ENCODE measurements at places on chromosomes 12 and 14. TPM values are rescaled to one million over a fixed set of nuclear protein-coding genes. Genes with fewer than 3 reads are reported as not detected.

DAD1 gene
- 375 TPM for total RNA-seq

- DNase-seq: peak; percentile 19
These were observed 171.9 kb downstream of the RGS6 start for GRCh38 chr14:72104011-72104613.

GRCh38 chr14:77549451-77549850 is 50.8 kb upstream of the ISM2 start:
- peak; percentile 17 for DNase-seq

ULK1 gene
- total RNA-seq: 6.9 TPM

OR6C75 gene
- not detected for total RNA-seq

- no peak for DNase-seq
These were observed 113.0 kb downstream of the SEC23A start for GRCh38 chr14:38989922-38990546.

SMCO2 gene
- total RNA-seq: not detected

RFLNA gene
- 4.9 TPM for total RNA-seq

ACSS3 gene
- total RNA-seq: 1.9 TPM

- no peak for DNase-seq
These were observed 654.5 kb downstream of the NOVA1 start for GRCh38 chr14:25943329-25943728.

MYRFL gene
- total RNA-seq: not detected

DNA sequence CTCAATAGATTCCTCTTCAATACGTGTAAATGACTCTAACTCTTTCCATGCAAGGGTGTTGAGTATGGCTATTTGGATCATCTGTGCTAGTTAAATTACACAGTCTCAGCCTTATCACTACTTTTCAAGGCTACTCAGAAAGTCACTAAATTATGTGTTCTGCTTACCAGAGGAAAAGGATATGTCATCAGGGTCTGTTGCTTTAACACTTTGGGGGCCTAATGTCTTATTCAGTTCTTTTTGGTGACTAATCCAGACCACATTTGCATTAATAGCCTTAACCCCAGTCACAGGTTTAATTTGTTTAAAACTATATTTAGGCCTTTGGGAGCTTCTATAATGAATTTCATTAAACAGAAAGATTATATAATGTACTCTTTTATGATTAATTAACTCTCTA is 649.3 kb downstream of the RPS29 start:
- DNase-seq: peak; percentile 3

DNA sequence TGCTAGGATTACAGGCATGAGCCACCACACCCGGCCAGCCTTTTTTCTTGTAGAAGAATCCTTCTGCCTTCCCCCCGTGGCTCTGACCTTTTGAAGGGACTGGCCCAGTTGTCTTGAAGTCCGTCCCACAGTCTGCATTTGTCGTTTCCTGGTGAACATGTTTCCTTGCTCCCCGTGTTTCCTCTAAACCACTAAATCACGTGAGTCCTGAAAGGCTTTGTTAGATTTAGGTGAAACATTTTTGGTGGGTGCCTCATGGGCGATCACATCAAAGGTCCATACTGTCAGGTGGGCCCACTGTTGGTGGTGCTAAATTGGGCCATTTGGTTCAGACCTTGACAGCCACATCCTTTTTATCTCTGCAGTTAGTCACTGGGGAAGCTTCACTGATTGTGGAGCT is 26.3 kb downstream of the MLXIP start:
- no peak for DNase-seq

DNA sequence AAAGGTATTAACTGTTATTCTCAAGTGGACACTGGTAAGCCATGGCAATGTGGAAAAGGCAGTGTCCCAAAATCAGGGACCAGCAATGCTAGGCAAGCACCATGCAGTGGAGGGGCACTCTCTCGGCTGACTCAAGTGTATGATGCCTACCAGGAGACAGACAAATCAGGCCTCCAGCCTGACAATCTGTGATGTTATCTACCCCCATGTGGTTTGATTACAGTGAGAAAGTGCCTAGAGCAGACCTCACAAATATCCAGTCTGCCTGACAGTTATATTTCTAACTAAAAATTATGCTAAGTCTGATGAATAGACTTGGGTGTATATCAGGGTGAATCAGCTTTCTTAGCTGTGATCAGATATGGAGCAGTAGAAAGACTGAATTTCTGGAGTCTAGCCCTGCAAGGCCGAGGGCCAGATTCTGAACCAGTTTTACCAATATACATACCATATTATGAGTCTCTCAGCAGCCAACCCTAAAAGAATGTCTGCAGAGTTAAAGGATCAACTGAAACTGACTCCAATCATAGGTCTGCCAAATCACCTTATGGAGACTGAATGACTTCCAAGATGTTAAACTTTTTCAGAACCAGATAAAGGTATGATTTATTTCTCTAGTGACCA is 3.2 kb downstream of the PLBD1 start:
- no peak for DNase-seq

DNA sequence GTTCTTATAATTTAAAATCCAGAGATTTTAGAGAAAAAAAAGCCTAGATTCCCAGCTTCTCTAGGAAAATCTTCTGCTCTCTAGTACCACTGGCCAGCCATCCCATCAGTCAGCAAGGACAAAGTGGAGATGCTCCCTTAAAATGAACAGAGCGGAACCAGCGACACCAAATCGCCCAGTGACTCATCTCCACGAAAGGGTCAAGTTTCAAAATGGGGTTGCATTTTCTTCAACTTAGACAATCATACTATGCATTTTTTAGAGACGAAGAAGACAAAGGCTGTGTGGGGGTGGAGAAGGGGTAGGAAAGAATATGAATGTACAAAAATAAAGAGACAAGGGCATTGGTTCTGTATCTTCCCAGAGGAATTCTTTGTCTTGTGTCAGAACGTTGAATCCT is 212.0 kb downstream of the SLC15A4 start:
- no peak for DNase-seq

GRCh38 chr12:94795044-94795443 is 144.7 kb upstream of the TMCC3 start:
- DNase-seq: no peak

DNA sequence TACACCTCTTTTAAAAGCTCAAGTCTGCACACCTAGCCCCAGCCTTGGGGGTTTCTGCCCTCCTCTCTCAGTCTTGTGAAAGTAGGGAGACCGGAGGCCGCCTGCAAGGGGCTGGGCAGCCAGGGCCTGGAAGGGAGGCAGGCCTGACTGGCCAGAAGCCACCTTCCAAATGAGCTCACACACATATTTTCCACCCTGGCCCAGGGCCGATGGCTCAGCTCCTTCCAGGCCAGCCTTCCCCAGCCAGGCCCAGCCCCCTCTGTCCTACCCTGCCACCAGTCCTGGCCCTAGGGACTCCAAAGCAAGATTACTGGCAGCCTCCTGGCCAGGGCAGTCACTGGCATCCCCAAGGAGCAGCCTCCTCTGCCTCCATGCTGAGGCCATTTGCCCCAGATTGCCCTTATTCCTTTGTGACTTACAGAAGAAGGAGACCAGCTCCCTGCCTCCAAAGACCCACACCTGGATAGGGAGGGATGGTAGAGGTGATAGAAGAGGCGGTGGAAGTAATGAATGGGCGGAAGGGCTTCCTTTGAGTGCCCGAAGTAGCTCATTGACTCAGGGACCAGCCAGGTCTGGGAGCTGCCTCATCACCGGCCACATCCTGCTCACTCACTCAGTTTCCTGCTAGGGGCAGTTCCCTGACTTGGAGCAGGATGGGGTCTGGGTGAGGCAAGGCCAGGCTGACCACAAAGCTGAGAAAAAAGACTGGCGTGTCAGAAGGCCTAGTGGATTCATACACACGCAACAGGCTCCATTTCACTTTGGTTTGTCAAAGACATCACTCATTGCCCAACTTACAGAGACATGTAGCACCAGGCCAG is 14.8 kb downstream of the MMP14 start:
- peak; percentile 98 for DNase-seq

- no peak for DNase-seq
These were observed 187.9 kb downstream of the ETV6 start for GRCh38 chr12:11837216-11837934.

ARPC3 gene
- 686 TPM for total RNA-seq

DNA sequence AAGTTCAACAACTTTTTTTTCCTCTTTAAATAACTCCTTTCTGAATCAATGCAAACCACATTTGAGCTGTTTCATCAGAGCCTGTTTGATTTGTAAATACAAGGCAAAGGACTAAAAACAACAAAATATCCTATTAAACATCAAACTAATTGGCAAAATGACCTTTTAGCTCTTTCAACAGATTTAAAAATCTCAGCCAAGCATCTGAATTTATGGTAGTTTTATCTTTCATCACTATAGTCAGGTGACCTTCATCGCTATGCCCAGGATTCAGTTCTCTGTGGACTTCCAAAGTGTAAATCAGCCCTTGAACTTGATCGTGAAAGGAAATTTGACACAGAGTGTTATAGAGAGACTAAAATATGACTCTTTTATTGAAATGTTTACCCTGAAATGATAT is 1554.5 kb upstream of the FLRT2 start:
- no peak for DNase-seq

GRCh38 chr12:27907766-27908165 is 64.8 kb downstream of the PTHLH start:
- DNase-seq: peak; percentile 22

KLHDC2 gene
- 73.9 TPM for total RNA-seq

DNA sequence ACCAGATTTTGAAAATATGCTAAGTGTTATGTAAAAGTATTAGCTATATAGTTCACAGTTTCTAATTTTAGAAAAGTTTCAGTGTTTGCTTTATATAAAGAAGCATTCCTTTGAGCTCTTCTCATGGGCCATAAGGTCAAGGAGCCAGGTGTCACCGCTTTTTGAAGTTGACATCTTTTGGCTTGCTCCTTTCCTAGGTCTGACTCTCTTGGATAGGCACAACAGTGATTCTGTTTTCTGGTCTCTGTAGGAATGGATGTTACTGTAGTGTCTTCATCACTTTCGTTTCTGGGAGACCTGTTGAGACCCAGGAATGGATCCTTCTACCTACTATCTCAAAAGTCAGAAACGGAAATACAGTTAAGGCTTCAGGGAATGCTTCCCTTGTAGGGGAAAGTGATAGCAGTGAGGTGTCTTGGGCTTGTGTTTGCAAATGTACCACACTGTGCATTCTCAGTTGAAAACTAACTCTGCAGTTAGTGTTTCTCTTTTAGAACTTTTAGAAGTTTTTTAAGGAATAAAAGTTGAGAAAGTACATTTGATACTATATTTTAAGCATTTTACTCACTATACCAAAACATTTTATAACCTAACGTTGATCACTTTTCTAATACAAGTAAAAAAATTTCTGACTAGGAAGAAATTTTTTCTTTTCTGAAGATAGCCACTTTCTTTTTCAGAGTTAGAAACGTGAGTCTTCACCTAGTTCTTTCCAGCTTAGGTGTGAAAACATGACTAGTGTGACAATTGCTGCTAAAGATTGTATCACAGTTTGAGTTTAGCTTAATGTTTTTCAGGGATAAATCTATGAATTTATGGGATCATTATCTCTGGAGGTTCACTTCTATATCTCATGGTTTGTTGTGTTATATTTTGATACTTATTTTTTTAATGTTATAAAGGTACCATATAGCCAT is 20.8 kb downstream of the VRK1 start:
- no peak for DNase-seq

DNA sequence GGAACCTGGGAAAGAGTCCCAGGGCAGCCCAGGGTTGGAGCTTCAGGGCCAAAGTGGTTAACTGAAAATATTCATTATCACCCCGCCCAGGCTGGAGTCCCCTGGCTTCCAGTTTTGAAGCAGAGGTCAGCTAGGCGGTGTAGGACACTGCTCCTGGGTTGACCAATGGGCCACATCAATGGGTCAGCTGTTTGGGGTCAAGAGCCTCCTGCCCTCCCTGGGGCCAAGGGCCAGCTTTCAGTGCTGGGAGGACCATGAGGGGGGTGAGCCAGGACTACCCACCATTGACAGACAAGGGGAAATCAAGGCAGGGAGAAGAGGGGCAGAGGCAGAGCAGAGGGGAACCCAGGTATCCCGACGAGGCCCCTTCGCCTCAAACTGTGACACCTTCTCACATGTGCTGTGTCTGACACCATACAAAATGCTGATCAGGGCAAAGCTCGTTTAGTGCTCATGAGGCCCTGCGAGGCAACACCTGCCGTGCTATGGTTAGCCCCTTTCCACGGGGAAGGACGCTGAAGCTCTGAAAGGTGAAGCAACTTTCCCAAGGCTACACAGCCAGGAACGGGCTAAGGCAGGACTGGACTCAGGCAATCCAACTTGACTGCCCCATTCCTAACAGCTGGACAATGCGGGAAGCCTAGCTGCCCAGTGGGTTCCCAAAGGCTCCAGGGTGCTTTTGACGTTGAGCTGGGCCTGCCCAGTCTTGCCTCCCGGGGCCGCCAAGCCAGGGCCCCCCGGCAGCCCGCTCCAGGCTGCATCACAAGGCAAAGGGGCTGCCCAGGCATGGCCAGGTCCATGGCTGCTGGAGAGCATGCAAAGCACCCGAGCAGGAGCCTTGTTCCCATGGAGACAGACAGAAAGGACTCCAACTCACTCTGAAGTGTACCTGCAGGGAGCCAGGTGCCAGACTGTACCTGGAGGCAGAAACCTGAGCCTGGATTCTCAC is 2.0 kb downstream of the SYNE3 start:
- no peak for DNase-seq

- DNase-seq: no peak
These were observed 136.0 kb downstream of the LMNTD1 start for GRCh38 chr12:25417071-25417470.

DNA sequence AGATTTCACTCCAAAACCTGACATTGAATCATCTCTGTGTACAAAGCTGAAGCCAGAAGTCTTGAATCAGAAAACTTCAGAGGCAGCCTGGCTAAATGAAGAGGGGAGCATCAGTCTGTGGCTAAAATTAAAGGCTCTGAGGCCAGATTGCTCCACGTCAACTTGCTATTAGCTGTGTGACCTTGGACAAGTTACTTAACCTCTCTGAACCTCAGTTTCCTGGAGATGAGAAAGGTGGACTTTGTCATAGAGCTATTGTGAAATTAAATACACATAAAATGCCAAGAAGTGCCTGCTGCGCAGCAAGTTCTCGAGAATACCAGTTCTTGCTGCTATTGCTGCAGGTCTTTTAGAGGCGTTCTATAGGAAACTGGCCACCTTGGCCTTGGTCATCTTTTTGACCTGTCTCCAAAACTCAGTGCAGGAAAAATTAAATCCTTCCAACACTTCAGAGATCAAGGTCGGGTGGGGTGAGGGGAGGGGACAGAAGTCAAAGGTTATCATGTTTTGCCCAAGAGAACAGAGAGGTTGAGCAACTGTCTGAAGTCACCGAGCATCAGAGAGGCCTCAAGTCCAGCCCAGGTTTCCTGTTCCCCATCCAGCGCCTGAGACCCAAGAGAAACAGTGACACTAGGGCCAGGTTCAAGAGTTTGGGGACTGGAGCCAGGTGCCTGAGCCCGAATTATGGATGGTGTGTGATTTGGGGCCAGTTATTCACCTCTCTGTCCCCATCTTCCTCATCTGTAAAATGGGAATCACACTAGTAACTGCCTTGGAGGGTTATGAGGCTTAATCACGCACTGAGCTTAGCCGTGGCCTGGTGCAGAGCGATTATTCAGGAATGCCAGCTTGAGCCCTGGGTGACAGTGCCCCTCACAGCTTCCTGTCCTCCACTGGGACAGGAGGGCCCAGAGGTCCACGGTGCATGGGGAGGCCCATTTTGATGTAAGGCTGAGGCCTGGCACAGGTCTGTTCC is 1.1 kb downstream of the SERPINA1 start:
- no peak for DNase-seq

PPM1H gene
- 1.2 TPM for total RNA-seq

GRCh38 chr14:44961151-44961553 is 595 bp downstream of the KLHL28 start:
- DNase-seq: peak; percentile 85

GSC gene
- 2.3 TPM for total RNA-seq

All from GM23248 (cell line).